ENCODE measurements at places on chromosomes 12 and 14.

- no peak for DNase-seq
These were observed 444.6 kb downstream of the RAD51B start for GRCh38 chr14:68264260-68264569.

DNA sequence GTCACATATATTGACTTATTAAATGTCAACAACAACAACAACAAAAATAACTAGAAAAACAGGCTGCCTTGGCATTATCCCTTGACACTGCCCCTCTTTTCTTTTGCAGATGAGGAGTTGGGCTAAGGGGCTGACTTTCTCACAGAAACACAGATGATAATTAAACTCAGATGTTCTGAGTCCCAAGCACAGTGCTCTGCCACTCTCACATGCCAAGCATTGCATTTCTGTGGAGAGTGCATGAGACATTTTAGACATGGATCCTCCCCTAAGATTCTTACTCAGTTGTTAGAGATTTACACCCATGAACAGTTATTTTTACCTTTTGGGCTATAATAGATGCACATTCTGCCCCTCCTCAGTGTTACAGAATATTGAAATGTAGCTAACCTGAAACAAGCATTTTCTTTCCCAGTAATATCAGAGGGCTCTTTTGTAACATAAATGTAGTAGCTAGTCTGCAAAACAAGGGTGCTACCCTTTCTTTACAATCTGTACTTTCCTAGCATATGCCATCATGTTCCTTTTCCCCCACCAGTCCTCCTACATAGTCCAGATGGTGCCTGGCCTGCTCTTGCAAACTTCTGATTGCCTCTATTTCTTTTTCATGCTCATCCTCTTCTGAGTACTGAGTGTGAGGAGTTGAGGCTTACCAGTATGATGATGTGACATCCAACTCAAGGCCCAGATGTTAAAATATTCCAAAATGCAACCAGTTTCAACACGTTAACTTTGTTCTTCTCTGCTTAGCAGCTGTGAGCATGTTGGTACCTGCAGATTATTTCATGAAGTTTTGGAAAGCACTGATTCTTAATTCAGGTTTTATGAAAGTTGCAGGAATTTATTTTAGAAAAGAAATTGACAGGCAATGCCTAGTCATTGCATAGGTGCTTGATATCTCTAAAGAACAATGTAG, 125.0 kb upstream of the ATP2B1 start:
- DNase-seq, result no peak

DNA sequence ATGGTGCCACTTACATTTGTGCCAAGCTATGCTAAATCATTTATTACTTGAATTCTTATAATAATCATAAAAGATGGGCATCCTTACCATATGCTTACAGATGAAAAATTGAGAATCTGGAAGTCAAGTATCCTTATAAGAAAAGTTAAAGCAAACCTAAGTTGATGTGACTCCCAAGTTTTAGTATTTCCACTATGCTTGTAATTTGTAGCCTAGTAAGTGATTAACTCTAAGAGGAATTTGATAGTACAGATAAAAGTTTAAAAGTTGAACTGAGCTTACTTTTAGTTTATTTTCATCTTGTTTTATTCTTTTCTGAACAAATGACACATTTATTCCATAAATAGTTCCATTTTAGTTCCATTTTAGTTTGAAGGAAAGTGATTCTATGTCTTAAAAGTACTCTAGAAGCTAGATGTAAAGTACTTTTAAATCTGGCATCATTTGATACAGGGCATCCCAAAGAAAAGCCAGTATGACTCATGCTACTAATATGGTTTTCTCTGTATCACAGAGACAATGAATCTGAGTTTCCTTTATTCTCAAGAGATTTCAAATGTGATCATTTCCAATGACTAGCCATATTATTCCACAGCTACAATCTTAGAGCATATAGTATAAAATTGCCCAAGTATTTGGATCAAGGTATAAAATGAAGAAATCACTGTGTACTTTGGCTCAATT, 596.0 kb downstream of the SLC16A7 start:
- no peak for DNase-seq

DNA sequence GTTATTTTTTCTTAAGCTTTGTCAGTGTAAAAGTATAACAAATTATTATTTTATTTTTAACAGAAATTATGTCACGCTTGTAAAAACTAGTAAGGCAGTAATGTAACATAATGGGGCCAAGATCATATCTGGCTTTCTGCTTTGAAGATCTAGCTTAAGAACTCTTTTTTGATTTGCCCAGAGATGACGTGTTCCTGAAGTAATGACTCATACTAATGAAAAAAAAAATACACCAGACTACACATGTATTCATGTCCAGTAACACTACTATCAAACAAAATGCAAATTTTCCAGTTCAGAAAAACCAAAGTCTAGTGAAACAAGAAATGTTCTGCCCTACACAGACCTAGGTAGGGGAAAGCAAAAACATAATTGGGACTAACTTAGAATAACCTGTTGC, 432.2 kb upstream of the ATXN7L3B start:
- DNase-seq, result no peak

- DNase-seq, result no peak
These were observed 14.7 kb upstream of the CDH24 start for GRCh38 chr14:23071921-23072539.

- DNase-seq, result no peak
These were observed 50.1 kb upstream of the EIF5 start for GRCh38 chr14:103283916-103284315.

DNA sequence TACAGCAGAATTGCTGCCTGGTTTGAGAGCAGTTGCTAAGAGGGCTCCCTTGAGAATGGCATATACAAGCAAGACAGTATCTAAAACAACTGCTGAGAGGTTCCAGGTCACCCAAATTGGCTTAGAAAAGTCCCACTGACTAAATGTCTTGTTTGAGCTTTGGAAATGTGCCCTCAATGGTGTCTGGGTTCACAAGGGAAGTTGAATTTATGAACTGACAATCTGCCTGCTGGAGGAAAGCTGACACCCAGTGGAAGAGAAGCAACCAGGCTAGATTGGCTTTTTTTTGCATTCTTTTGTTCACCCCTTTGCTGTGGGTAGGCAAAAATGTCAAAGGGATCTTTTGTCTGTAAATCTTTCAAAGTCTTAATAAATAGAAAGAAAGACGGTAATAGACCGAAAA, 44.6 kb upstream of the NPFF start:
- DNase-seq, result no peak

GRCh38 chr14:53367644-53368026, 214.5 kb upstream of the DDHD1 start:
- DNase-seq, result no peak

DNA sequence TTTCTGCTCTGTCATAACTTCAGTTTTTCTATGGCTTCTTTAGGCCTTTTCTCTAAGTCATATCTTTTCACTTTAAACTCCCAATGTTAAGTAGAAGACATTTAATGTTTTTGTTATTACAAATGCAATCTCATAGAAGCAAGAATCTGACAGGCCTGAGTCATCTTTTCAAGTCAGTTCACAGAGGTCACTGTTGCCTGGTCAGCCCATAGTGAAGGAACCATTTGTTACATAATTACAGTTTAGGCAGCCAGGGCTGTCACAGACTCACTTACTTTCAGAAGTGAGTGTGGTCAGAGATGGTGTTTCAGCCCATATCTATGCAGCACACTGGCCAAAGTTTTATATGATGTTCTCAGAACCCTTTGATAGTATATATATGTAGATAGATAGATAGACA, 46.5 kb downstream of the CCER1 start:
- no peak for DNase-seq

- no peak for DNase-seq
These were observed 8.7 kb downstream of the TMEM119 start for GRCh38 chr12:108589028-108589839.

DNA sequence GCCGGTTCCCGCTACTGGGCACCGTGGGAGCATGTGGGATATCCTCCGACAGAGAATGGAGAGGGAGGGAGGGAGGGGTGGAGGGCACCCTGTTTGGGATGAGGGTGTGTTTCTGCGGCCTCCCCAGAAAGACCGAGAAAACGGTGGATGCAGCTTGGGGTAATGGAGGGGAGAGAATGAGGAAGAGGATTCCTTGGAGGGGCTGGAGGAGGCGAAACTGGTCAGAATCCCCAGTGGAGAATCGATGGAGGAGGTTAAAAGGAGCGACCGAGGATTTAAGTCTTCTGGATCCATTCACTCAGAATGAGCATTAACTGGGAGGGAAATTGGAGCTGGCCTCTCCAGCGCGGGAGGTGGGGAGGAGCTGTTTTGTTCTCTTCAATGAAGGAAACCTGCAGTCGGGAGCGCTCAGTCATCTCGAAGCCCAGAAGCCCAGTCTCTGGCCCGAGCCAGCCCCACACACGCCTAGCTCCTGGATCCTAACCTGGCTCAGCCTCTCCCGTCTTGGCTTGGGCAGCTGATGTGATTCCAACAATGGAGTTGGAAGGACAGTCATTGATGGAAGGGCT, 581 bp downstream of the ARG2 start:
- no peak for DNase-seq

DNA sequence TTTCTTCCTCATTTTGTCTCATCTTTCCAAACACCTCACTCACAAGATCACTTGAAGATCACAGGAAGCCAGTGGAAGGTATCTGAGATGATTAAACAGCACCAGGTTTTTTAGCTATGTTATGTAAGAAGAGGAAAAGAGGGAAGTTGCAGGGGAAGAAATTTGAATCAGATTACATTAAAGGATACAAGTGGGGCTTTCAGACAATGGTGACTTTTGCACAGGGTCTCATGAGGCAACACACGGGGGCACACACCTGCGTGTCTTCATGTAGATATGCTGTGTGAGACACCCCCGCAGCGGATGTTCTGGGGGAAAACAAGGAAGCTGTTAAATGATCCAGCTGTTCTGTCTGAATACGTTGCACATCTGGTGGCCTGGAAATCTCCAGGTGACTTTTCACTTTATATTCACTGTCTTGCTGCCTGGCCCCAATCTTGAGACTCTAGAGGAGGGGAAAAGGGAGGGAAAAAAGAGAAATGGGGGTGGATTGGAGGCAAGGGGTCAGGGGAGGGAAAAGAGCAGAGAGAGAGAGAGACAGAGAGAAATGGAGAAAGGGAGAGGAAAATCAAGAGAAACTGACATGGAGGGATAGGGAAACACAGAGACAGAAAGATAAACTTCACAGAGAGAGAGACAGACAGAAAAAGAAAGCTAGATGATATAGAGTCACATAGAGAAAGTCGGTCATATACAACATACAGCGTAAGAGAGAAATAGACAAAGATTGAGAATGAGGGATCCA, 36.3 kb upstream of the PPP1CC start:
- DNase-seq, result no peak

DNA sequence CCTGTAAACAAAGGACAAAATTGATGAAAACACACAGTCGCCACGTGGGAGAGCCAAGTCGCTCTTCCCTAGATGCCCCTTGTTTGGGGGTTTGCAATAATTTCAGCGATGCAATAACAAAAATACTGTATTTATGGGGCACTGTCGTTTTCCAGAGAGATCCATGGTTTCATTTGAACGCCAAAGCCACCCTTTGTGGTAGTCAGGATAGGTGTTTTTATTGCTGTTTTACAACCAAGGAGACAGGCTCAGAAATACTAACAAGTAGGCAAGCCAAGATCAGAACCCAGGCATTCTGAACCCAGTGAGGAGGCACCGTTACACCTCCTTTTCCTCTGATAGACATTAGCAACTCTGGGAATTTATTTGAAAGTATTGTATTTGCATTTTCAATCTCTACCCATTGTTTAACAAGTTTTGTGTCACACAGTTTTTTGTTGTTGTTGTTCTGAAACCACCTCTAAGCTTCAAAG, 831 bp upstream of the BTBD7 start:
- no peak for DNase-seq

DNA sequence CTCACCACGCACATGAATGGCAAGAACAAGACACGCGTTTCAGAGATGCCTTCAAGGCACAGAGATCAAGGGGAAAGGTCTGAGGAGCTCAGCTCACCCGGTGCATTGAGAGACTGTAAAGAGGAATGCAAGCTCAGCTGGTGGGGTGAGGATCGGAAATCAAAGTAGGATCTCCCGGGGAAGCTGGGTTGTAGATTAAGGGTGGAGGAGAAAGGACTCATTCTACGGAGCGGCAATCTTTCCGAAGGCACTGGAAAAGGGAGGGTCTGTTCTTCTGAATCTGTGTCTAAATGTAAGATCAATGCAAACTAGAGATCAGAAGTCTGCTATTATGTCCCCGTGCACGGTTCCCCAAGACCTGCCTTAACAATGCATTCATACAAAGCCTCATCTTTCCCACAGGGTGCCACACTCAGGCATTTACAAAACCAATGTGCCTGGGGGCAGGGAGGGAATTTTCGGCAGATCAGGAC, 41.6 kb upstream of the PYGL start:
- DNase-seq, result no peak

DNA sequence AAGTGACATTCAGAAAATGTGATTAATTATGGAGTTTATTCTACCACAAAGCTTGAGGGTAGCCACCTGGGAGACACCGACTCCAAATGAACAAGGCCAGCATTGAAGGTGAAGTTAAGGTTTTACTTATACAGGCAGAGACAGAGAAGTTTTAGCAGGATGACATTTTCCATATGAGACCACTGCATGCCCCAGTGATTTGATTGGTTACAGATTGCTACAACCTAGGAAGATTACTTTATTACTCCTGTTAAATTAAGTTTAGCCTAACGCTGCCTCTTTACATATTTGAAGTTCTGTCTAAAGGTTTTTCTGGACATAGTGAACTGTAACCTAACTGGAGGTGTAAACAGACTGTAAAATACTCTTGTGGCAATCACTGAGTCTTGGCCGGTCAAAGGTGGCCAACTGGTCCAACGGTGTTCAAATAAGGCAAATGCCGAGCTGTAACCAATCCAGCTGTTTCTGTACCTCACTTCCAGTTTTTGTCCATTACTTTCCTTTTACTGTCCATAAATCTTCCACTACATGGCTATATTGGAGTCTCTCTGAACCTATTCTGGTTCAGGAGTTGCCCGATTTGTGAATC, 57.2 kb downstream of the RIN3 start:
- DNase-seq, result no peak

DNA sequence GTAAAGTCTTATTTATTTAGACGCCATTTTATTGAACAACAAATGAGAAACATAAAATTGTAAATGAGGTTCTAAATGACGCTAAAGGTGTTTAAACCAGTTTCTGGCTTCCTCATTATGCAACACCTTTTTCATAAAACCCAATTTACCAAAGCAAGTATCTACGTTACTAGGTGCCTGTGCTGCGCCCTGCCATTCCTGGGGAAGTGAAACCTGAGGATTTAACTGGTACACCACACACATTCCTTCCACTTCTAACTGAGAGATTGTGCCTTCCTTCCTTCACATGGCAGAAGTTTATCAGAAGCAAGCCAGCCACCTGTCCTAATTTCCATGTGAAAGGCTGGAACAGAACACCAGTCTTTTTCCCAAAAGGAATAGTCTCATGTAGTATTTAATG, 40.3 kb upstream of the GCH1 start:
- DNase-seq, result no peak

DNA sequence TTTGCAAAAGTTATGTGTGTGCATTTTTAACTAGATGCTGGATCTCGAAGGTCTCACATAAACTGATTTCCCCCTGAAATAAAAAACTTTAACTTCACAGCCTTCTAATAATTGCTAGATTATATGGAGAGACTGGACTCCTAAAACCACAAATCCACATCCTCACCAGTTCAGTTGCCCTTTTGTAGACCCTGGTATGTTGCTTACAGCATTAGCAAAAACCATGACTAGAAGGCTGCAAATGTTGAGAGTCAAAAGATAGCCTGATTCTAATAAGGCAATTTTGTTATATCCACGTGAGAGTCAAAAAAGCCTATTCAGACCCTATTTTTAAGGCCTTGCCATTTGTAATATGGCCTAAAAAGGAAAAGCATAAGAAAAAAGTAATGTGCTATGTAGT, 37.4 kb downstream of the RASSF8 start:
- no peak for DNase-seq

GRCh38 chr12:91098461-91098860, 12.8 kb downstream of the LUM start:
- no peak for DNase-seq
